ENCODE measurements at places on chromosomes 11 and 22.

DNA sequence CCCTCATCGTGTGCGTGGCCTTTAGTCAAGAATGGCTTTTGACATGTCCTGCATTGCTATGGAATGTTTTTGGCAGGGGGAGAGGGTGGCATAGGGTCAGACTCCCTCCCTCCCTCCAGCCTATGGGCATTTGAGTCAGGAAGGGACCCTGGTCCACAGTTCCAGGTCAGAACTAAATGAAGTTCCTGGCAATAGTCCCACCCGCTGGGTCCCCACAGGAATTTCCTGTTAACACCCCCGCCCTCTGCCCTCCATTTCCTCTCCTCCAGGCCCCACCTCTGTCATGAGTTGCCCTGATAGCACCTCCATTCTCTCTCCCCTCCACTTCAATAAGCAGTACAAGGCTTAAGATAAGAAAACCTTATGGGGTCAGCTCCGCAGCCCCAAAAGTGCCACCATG lies 40.8 kb upstream of the LMO2 start:
- no peak for DNase-seq

DNA sequence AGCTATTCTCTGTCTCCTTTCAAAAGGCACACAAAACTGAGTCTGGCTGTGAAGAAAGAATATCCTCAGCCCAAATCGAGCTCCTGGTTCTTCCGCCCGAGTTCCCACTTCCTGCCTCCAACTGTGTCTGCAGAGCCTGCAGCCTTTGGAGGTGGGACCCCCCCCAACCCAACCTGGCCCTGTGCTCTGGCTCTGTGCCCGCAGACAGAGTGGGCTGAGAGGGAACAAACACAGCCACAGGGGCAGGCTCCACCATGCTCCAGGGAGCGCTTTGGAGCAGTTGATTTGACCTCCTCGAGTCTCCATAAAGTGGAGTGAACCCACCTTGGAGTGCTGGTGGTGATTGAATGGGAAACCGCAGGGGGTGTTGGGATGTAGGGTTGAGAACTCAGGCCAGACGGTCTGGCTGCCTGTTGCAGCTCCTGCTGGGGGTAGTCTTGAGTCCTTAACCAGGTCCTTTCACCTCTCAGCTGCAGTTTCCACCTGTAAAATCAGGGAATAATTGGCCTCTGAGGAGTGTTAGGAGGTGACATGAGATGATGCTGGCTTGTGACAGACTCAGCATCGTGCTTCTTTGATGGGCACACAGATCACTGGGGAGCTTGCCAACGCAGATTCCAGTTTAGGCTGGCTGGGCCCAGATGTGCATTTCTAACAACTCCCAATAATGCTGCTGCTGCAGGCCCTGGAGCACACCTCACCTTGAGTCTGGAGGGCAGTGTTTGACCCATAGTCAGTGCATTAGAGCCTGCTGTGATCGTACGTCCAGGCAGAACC lies 11.4 kb downstream of the DAGLA start:
- DNase-seq = no peak

GRCh38 chr11:64743591-64744543 lies at the start of gene RASGRP2:
RASGRP2 (minus strand) TSS chr11:64744142; CDS start chr11:64742866, 1,276 bp downstream.
- DNase-seq = peak; percentile 84

- no peak for DNase-seq
These were observed 1110.4 kb downstream of the BRD1 start for GRCh38 chr22:48717076-48717810.

GRCh38 chr11:92501066-92501739 lies 276.6 kb downstream of the FAT3 start:
- DNase-seq = no peak

- DNase-seq = no peak
These were observed 17.6 kb upstream of the SPON1 start for GRCh38 chr11:13944911-13945425.

DNA sequence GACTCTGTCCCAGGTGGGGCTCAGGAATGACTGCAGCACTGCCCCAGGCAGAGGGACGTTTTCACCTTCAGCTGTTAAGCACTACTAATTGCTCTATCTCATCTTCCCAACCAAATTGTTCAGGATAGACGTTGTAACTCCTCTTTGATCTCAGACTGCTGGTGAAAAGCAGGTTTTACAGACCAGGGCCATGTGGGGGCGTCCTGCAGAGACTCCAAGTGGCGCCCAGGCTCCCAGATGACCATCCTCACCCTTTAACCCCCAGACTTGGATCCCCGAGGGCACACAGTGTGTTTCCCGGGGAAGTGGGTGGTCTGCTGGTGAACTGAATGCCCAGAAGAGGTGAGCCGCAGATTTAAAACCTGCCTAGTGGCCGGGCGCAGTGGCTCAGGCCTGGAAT lies 23.9 kb downstream of the FADD start:
- no peak for DNase-seq

DNA sequence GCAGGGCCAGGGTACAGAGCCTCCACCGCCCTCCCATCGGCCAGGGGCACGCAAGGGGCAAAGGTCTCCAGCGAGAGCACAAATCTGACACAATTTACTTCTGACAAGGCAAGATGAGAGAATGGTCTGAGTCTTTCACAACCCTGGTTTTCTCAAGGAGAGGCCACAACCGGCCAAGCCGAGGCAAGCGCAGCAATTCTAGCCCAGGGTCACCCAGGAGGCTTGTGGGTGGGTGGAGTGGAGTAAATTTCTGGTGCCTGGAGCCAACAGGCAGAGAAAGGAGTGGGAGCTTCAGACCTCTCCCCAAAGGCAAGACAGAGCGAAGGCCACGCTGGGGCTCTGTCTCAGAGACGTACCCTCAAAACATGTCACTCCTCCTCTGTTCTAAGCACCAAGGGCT lies 9.3 kb downstream of the LARGE2 start:
- no peak for DNase-seq
